ENCODE measurements at places on chromosomes 13 and 19.
A peak's percentile ranks its signal among the peaks of the same experiment; 100 is the strongest.

- DNase-seq, result no peak
Measured at GRCh38 chr13:53005626-53006025, 23.0 kb upstream of the OLFM4 start.

GRCh38 chr13:47215736-47216135 is 318.9 kb upstream of the HTR2A start:
- no peak for DNase-seq

DNA sequence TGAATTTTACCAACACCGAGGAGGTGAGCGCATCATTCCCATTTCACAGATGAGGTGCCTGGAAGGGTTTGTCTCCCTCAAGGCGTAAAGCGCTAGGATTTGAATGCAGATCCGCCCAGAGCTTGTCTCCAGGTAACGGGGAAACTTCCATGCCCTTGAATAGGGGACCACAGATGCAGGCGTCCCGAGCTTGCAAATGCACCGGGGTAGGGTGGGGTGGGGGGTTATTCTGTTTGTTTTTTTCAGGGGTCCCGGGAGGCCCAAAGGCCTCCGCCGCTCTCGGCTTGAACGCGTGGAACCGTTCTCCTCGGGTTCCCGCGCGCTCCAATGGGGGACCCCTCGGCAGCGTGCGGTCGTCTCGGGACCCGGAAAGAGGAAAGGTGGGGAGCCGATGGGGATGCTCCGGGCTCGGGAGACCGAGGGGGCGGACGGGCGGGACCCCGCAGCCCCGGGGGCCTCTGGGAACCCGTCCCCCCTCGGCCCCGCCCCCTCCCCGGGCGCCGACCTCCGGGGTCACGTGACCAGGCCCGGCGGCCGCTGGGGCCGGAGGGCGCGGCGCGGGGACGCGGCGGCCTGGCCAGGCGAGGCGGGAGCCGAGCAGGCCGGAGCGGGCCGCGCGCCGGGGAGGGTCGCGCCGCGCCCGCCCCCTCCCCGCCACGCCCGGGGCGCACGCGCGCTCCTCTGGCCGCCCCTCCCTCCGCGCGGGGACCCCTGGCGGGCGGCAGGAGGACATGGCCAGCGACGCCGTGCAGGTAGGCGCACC is at the start of gene PKN1:
PKN1 (plus strand) TSS at position 516 of the 763 bp plus-strand sequence; CDS start at position 732, 216 bp downstream.
- no peak for DNase-seq

- no peak for DNase-seq
Measured at GRCh38 chr19:55348317-55349034, 6.0 kb downstream of the COX6B2 start.

- no peak for DNase-seq
Measured at GRCh38 chr13:64529874-64530485, 2700.2 kb downstream of the PCDH9 start.

DNA sequence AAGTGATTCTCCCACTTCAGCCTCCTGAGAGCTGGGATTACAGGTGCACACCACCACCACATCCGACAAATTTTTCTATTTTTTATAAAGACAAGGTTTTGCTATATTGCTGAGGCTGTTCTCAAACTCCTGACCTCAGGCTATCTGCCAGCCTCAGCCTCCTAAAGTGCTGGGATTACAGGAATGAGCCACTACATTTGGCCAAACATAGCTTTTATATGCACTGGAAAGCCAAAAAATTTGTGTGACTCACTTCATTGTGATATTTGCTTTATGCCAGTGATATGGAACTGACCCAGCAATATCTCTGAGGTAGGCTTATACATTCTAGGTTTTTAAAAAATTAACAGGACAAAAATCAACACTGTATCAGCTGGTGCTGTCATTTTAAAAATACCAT is 26.8 kb upstream of the ACOD1 start:
- DNase-seq, result no peak

DNA sequence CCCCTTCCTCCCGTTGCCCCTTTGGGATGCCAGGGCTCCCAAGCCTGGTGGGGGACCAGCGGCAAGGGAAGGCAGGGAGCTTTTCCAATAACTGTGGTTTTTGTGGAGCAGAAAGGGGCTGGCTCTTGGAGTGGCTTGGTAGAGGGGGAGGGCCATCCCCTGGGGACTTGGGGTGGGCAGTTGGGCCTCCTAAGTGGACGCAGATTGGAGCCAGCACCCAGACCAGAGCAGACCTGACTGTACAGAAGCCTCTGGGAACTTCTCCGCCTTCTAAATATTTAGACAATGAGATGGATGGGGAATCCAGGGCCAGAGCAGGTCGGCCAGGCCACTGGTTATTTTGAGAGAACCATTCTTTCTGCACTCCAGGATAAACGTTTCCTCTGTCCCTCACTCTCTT is 4.2 kb downstream of the PTGIR start:
- DNase-seq, result no peak

GRCh38 chr19:45887200-45887710 is 1.3 kb upstream of the IRF2BP1 start:
- no peak for DNase-seq

GRCh38 chr13:105353654-105354053 is 1181.8 kb downstream of the EFNB2 start:
- DNase-seq, result no peak

DNA sequence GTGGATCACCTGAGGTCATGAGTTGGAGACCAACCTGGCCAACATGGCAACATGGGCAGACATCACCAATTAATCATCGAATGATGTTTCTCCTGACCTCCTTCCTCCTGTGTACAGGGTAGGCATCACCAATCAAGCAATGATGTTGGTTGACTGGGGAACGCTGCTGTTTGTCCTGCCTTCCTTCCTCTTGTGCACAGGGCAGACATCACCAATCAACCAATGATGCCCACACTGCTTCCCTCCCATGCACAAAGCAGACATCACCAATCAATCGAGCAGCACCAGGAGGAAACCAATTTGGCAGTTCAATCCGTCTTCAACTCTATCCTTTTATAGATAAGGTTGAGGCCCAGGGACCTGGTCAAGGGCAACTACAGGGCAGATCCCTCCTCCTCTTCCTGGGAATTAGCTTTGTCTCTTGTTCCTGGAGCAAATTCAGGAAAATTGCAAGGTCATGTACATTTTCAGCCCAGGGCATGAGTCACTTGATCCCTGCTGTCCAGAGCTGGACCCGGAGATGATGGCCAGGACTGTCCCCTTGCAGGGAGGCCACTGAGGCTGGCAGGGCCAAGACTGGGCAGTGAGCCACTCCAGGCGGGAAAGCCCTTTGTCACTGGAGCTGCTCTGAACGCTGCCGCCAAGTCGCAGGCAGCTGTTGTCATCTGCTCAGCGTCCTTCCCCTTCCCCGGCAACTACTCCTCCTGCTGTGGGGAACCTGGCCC is 5.3 kb upstream of the CSNK1G2 start:
- DNase-seq, result no peak

DNA sequence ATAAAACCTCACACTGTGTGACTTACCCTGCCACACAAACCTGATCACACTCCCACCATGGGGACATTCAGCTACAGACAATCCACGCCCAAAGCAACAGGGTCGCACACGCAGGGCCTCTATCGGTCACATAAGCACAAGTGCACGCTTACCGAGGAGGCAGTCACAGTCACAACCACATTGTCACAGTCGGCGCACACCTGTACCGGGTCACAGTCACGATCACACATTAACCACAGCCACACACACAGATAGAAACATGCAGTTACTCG is 579 bp downstream of the ZNF566 start:
- no peak for DNase-seq

DNA sequence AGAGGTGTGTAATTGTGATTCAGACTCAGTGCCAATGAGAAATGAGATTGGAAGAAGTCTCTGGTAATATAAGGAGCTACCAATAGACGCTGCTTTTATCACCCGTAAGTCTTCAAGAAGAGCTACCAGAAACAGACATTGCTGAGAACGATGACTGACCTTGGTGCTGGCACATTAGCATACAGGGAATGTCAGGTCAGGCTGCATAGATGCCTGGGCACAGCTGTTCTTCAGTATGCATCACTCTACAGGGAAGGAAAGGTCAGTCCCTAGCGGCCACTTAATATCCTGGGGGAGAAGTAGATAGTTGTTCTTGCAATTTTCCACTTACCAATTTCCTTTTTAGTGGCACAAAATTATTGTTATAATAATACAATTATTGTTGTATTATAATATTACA is 380.4 kb downstream of the PCDH9 start:
- no peak for DNase-seq

DNA sequence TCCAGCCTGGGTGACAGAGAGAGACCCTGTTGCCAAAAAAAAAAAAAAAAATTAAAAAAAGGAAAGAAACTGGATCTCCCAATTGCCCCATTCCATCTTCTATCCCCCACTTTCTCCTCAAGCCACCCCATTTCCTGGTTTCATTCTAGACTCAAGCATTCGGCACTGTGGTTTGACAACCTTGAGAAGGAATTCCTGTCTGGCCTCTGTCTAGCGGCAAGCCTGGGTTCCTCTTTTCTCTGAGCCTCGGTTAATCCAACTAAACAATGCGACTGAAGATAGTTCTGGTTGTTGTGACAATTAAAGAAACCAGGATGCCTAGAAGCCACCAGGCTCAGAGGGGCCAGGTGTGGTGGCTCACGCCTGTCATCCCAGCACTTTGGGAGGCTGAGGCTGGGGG is 3.3 kb upstream of the C3 start:
- no peak for DNase-seq

- no peak for DNase-seq
Measured at GRCh38 chr19:43486412-43486811, 18.1 kb downstream of the PHLDB3 start.

DNA sequence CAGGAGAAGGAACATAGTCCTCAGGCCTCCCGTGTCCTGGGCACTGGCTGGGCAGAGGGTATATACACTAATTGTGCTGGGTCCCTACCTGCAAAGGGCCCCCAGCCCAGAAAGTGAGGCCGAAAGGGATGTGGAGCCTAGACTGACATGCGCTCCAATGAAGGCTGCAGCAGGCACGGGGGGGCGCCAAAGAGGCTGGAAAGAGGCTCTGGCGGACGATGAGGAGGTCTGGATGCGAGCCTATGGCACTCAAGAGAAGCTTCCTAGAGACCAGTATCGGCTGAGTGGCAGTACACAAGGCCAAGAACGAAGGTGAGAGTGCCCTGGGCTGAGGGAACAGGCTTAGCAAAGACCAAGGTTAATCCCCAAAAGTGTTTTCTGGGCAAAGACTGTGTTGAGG is 16.6 kb downstream of the VRK3 start:
- no peak for DNase-seq

DNA sequence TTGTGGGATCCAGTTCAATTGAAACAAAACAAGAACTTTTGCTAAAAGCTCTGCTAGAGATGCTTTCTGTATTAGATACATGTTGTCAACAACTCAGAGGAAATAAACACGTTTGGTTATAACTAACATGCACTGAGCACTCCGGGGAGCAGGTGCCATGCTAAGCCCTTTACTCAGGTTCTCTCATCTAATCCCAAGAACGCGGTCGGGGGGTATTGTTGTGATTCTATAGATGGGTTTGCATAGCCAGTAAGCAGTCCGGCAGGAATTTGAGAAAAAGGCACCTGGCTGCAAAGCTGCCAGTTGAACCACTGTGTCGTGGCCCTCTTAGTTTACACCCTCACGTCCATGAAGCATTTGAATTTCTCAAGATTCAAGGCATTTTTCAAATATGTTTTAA is 24.3 kb upstream of the SPACA7 start:
- DNase-seq, result no peak

DNA sequence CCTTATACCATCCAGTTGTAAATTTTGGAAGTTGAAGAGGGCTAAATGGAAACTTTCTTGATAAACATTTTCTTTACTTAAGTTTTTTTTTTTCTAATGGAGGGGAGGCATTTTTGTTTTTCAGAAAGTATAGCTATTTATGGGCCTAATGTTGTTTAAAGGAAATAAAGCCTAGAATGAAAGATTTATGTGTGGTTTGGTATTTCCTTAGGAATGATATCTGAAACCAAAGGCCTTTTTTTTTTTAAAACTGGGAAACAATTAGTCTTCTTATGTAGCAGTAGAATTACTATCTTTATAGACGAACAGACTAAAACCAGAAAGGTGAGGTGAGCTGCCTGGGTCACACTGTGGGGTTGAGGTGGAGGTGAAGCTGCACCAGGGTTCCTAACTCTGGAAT is 80.1 kb downstream of the ESD start:
- DNase-seq, result no peak

DNA sequence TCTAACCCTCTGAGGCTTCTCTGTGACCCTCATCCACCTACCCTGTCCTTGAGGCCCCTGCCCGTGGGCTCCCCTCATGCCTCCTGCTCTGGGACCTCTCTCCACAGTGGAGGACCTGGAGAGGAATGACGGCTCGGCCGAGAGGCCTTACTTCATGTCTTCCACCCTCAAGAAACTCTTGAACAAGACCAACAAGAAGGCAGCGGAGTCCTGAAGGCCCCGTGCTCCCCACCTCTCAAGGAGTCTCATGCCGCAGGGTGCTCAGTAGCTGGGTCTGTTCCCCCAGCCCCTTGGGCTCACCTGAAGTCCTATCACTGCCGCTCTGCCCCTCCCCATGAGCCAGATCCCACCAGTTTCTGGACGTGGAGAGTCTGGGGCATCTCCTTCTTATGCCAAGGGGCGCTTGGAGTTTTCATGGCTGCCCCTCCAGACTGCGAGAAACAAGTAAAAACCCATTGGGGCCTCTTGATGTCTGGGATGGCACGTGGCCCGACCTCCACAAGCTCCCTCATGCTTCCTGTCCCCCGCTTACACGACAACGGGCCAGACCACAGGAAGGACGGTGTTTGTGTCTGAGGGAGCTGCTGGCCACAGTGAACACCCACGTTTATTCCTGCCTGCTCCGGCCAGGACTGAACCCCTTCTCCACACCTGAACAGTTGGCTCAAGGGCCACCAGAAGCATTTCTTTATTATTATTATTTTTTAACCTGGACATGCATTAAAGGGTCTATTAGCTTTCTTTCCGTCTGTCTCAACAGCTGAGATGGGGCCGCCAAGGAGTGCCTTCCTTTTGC is 10.8 kb upstream of the ILF3 start:
- no peak for DNase-seq

- no peak for DNase-seq
Measured at GRCh38 chr19:45110851-45111266, 17.9 kb downstream of the PPP1R37 start.

- no peak for DNase-seq
Measured at GRCh38 chr19:48455171-48455907, at the start of gene KCNJ14. KCNJ14 (plus strand) TSS chr19:48455574; CDS start chr19:48461725, 6,151 bp downstream.

DNA sequence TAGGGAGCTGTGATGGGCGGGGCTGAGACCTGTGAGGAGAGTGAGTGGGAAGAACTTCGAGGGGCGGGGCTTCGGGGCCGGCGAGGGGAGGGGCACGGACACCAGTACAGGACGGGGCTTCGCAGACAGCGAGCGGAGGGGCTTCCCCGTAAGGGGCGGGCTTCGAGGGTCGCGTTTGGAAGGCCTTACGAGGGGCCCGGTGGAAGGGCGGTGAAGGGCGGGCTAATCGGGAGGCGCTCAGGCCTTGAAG is 4.1 kb upstream of the EMP3 start:
- peak; percentile 90 for DNase-seq
